ENCODE measurements at places on chromosomes 11 and 22. TPM values are rescaled to one million over a fixed set of nuclear protein-coding genes. Genes with fewer than 3 reads are reported as not detected.

Gene TMA7B
- total RNA-seq, result 1.1 TPM

Gene RASD2
- total RNA-seq, result 0.55 TPM

Gene ESAM
- 9.8 TPM for total RNA-seq

Gene BEST1
- not detected for total RNA-seq

Gene ELMOD1
- not detected for total RNA-seq

Gene ADAMTS8
- 24.1 TPM for total RNA-seq

Gene CRACR2B
- 312 TPM for total RNA-seq

Gene OR10A2
- not detected for total RNA-seq

Gene SCGB1D2
- total RNA-seq, result not detected

Gene PDGFB
- 9.5 TPM for total RNA-seq

Gene PLEKHB1
- total RNA-seq, result 90.1 TPM

Gene ISX
- total RNA-seq, result 53.0 TPM

Gene FOLH1
- not detected for total RNA-seq

Gene SCGB2A2
- not detected for total RNA-seq

Gene OR10V1
- not detected for total RNA-seq

Gene GCAT
- 12.1 TPM for total RNA-seq

Gene OR51B2
- not detected for total RNA-seq

Gene CATSPER1
- total RNA-seq, result not detected

Gene GUCY1A2
- total RNA-seq, result 7.6 TPM

Gene NCAM1
- total RNA-seq, result 84.8 TPM

Gene KRTAP5-2
- not detected for total RNA-seq

Gene MS4A6E
- total RNA-seq, result not detected

Gene APOBEC3A
- 3.3 TPM for total RNA-seq

Measured in stomach (tissue), 19 donors.